ENCODE measurements at places on chromosomes 11 and 22. TPM values are rescaled to one million over a fixed set of nuclear protein-coding genes. Genes with fewer than 3 reads are reported as not detected.

Gene PGA5
- total RNA-seq = not detected

Gene LDHAL6A
- total RNA-seq = not detected

Gene TEX54
- total RNA-seq = not detected

Gene CRYBA4
- total RNA-seq = not detected

Gene HOATZ
- not detected for total RNA-seq

Gene ARHGAP32
- total RNA-seq = 4.5 TPM

Gene LMO2
- total RNA-seq = 0.36 TPM

Gene STK33
- 4.2 TPM for total RNA-seq

Gene OAF
- total RNA-seq = 9.4 TPM

Gene KCNJ5
- total RNA-seq = not detected

Gene ADORA2A
- total RNA-seq = 0.54 TPM

Gene MFRP
- total RNA-seq = not detected

Gene KCNE3
- not detected for total RNA-seq

Gene ZDHHC13
- total RNA-seq = 16.7 TPM

Gene SCGB1C1
- total RNA-seq = not detected

Gene MYOD1
- total RNA-seq = not detected

Gene TNNT3
- total RNA-seq = not detected

Gene OR51G1
- not detected for total RNA-seq

Gene BCL2L13
- total RNA-seq = 32.2 TPM

Gene SPINDOC
- 49.8 TPM for total RNA-seq

Gene ANKK1
- not detected for total RNA-seq

Gene IFITM10
- 1.0 TPM for total RNA-seq

Gene HSPA8
- total RNA-seq = 1,433 TPM

Gene OR6A2
- total RNA-seq = not detected

Gene WNT7B
- 68.5 TPM for total RNA-seq

Gene MMP1
- 0.73 TPM for total RNA-seq

Gene RNF214
- 12.5 TPM for total RNA-seq

Gene NDUFS3
- 135 TPM for total RNA-seq

Gene MRPL40
- 45.0 TPM for total RNA-seq

Gene RPS3
- 3,195 TPM for total RNA-seq

Gene OR5A1
- not detected for total RNA-seq

Gene OVOL1
- total RNA-seq = not detected

Gene POU2AF3
- 1.2 TPM for total RNA-seq

Gene PGA3
- total RNA-seq = not detected

Gene PATE4
- not detected for total RNA-seq

Gene GTPBP1
- total RNA-seq = 9.7 TPM

All from A549 treated with Mapracorat at 1 μM for 4 hours (cell line).